Muscle of leg (tissue), 16 donors: ENCODE measurements at places on chromosomes 12 and 14.
A peak's percentile ranks its signal among the peaks of the same experiment; 100 is the strongest.

- no peak for DNase-seq
Measured at GRCh38 chr12:91613223-91613779, 430.7 kb upstream of the DCN start.

DNA sequence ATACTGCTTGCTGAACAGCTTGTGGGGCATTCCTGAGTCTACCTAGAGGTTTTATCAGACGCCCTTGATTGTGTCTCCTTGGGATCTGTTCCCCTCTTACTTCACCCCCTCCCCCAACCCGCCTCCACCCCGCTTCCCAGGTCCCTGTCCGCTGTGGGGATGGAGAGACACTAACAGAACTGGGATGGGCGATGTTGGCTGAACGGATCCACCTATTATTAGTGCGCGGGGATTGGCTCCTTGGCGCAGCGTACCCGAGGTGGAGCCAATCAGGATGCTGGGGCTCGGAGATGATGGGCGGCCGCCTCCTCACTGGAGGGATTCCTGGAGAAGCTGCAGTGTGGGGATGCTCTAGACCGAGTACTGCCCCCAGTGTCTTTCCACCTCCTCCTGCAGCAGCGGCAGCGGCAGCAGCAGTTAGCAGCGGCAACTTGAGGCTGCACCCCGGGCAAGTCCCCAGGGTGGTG lies at the start of gene SYT1:
Gene SYT1 (plus strand): TSS at position 372 of the 467 bp plus-strand sequence.
- peak; percentile 53 for DNase-seq

DNA sequence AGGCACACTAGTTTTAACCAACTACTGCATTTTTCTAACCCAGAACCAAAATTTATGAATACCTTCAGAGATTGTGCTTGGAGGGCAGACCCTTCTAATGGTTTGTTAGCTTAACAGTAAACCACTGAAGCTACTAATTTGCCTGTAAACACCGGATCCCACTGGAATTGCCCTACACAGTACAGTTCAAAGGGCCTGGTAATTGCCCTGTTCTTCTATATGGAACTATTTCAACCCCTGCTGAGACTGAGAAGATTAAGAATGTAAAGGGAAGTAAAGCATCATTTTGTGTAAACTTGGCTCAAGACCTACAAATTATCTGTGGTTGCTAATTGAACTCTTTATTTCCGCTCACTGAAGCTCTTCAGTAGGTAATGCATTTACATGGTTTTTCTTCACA lies 468.1 kb downstream of the NPAS3 start:
- no peak for DNase-seq

DNA sequence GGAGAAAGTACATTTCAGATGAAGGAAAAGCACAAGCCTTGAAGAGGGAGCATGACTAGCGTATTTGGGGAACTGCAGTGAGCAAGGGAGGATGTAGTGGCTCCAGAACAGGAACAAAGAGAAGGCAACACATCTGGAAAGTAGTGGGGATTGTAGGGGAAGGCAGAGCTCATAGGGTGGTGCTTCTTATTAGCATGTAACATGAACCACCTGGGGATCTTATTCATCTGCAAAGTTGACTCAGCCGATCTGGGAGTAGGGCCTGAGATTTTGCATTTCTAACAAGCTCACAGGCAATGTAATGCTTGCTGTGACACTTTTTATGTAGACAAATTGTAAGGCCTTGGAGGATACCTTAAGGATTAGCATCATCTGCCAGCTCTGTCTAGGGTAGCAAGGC lies 447.3 kb downstream of the NELL2 start:
- DNase-seq: no peak

GRCh38 chr12:1607940-1608712 lies 13.7 kb upstream of the FBXL14 start:
- peak; percentile 61 for DNase-seq

- no peak for DNase-seq
Measured at GRCh38 chr12:116513944-116514343, 45.2 kb upstream of the MAP1LC3B2 start.

DNA sequence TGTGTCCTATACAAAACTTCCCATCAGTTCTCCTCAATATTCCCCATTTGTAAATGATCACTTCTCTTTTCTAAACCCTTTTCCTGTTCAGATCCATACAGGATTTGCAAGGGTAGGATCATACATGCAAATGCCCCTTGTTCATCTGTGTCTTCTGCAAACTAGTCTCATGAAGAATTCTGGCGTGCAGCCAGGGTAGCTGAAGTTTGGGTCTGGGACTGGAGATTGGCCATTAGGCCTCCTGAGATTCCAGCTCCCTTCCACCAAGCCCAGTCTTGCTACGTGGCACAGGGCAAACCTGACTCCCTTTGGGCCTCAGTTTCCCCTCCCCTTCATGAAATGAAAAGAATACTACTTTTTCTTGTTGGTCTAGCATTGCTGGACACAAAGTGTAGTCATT lies 11.3 kb downstream of the C3AR1 start:
- DNase-seq: no peak

DNA sequence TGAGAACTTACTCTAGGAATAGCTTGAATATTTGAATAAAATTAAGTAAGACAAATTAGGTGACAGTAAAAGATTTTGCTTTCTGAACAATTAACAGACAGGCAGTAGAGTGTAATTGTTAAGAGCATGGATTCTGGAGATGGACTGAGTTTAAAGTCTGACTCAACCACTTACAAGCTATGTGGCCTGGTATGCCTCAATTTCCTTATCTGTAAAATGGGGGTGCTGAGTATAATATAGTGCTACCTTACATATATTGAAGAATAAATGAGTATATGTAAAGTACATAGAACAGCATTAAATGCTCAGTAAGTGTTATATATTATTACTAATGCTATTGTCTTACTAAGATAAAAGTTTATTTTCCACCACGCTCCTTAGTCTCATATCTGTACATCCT lies 7.1 kb downstream of the MIA2 start:
- no peak for DNase-seq

DNA sequence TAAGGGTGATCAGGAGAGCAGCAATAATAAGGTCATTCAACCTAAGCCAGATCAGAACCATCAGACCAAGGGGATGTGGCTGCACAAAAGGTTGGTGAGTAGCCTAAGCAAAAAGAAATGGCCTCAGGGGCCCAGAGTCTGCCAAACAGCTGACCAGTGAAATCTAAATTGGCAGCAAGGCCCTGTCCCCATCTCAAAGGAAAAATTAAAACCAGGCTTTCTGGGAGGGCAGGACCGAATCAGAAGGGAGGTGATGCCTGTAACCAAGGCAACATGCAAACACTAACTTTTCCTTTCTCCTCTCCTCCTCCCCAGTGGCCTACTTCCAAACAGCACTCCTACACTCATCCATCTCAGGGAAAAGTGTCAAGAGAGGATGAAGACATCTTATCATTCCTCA lies 256.4 kb downstream of the NUAK1 start:
- DNase-seq: peak; percentile 91
